Fibroblast of skin of back (primary cell): ENCODE measurements at places on chromosomes 16 and 17.

GRCh38 chr16:84361546-84361945 is 6.8 kb upstream of the ATP2C2 start:
- no peak for DNase-seq

DNA sequence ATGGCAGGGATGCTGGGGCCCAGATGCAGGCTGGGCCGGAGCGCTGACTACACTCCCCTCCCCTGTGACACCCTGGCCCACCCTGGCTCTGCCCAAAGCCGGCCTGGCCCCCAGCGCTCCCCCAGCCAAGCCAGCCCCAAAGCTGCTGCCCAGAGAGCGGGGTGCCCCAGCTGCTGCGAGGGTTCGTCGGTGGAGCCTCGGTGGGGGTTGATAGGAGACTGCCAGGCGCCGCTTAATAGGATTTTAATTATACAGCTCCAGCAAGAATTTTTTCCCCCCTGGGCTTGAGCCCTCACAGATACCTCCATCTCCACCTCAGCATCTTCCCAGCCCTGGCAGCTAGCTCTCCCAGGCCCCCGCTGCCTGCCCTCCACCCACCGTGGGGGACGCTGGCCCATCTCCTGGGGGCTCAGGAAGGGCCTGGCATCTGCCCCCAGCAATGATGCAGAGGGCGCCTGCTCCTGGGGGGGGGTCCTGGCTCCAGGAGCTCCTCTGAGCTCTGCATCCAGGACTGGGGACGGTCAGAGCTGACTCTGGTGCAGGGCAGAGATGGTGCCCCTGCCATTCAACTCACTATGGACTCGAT is 36.8 kb upstream of the DLX4 start:
- DNase-seq = no peak

DNA sequence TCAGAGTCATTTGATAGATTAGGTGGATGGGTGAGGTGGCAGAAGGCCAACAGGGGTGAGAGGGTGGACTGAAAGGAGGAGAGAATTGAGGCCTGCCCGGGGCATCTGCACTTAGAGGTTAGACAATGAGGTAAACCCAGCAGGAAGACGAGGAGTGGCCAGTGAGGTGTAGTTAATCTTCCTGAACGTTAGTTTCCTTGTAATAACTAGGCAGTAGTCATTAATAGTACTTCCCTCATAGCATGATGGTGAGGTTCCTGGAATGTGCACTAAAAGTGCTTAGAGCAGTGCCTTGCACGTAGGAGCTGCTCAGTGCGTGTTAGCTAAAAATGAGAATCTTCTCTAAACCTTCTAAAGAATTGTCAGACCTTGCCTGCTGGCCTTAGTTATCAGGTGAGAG is 13.5 kb upstream of the KSR1 start:
- no peak for DNase-seq

GRCh38 chr17:17119533-17119932 is 77.3 kb downstream of the MPRIP start:
- peak; percentile 78 for DNase-seq

DNA sequence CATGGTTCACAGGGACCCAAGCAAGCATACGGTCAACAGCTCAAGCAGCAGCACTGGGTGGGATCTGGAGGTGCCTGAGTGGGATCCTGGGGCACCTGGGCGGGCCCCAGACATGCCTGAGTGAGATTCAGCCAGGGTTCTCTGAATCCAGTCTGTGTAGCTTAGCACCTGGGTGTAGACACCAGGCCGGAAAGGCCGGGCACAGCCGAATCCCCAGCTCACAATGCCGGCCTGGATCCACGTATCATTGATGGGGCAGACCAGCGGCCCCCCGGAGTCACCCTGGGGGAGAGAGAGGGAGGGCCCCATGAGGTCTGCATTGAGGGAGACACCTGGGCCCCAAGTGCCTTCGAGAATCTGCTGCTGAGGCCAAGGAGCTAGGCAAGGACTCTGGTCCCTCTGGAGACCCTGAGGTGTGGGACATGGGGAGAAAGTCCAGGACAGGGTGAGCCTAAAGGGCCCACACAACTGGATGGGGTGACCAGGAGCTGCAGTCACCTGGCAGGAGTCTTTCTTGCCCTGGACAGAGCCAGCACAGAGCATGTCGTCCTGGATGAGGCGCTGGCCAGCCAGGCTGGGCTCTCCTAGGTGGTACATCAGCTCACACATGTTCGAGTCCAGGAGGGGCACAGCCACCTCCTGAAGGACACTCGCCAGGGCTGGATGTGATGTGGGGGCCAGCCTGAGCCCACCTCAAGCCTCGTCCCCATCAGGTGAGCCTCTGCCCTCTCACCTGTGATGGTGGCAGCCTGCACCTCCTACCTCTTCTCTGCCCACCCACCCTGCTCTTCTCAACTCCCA is 9.7 kb downstream of the ZG16B start:
- no peak for DNase-seq

GRCh38 chr17:35700150-35700549 is 31.3 kb upstream of the RASL10B start:
- no peak for DNase-seq

DNA sequence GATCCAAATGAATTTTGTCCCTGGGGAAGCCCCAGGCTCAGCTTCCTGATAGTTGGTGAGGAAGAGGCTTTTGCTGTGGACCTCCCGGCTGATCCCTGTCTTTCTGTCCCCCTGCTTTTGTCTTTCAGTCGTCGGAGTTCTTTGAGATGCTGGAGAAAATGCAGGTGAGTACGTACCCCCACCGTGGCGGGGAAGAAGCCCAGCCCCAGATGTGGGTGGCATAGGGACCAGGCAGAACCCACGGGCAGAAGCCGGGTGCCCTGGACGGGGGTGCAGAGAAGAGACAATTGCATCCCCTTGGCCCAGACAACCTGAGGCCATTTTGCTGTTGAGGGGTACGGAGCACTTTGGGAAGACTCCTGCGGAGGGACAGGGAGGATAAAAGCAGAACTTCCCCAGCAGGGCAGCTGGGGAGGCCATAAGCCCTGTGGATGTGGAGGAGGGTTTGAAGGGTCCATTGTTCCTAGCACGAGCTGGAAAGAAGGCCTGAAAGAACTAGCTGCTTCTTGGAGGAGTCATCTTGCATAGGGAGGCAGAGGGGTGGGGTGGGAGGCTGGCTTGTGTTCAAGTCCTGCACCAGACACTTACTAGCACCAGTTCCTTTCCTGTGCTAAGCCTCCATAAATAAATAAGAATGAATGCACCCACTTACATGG is 105.6 kb downstream of the OR1D5 start:
- peak; percentile 35 for DNase-seq

- DNase-seq = no peak
Observed at GRCh38 chr16:12758670-12759558, 44.8 kb downstream of the CPPED1 start.

DNA sequence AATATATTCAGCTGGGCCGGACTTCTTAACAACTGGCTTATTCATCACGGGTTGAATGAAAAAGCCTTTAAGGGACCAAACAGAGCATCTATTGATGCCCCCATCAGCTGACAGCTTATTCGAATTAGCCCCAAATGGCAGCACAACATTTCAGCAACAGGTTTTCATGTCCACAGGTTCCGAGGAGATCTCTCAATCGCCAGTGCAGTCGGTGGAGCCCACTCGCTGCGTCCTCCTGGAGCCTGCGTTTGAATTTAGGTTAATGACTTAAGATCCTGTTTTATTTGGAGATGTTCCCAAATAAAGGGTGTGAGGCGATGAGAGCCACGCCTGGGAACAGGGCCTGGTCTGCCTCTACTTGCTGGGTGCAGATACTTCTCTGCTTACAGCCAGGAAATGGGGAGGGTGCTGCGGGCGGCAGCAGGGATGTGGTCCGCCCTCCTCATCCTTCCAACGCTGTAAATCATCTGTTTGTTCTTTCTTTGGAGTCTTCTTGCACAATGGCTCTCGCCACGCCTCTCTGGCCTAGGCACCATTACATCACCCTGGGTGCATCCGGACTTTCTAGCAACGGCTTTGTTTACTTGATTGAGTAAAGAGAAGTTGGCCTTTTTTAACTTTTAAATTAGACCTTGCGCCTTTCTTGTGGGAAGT is 22.6 kb downstream of the NDE1 start:
- DNase-seq = peak; percentile 97

- DNase-seq = no peak
Observed at GRCh38 chr17:76327696-76328095, 19.6 kb upstream of the QRICH2 start.

DNA sequence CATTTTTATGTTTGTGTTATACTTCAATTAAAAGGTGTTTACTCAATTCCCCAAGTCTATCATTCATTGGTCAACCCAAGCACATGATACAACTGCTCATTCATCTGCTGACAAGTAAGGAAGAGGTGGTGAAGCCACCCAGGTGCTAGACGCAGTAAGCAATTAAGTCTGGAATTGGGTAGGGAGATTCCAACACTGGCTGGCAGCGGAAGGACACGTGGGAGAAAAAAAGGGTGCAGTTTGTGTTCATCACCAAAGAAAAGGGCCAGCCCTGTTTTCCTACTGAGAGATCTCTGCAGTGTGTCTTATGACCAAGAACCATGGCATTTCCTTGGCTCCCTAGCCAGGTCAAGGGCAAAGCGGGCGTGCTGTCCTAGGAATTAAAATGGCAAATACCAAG is 11.8 kb upstream of the ZNF23 start:
- peak; percentile 55 for DNase-seq

DNA sequence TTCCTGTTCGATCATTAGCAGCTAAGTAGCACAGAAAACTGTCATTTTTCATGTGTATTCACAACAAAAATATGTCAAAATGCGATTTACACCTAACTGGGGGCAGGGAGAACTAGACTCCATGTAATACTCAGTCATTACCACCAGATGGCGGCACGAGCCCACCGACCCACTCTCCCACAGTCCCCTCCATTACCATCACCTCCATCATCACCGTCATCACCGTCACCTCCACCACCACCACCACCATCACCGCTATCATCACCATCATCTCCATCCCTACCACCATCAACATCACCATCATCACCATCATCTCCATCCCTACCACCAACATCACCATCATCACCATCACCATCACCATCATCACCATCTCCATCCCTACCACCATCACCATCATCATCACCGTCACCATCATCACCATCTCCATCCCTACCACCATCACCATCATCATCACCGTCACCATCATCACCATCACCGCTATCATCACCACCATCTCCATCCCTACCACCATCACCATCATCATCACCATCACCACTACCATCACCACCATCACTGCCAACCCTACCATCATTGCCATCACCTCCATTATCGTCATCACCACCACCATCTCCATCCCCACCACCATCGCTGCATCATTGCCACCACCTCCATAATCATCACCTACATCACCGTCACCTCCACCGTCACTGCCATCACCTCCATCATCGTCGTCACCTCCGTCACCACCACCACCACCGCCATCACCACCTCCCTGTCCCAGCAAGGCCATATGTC is 14.4 kb downstream of the NDUFAF8 start:
- peak; percentile 32 for DNase-seq

DNA sequence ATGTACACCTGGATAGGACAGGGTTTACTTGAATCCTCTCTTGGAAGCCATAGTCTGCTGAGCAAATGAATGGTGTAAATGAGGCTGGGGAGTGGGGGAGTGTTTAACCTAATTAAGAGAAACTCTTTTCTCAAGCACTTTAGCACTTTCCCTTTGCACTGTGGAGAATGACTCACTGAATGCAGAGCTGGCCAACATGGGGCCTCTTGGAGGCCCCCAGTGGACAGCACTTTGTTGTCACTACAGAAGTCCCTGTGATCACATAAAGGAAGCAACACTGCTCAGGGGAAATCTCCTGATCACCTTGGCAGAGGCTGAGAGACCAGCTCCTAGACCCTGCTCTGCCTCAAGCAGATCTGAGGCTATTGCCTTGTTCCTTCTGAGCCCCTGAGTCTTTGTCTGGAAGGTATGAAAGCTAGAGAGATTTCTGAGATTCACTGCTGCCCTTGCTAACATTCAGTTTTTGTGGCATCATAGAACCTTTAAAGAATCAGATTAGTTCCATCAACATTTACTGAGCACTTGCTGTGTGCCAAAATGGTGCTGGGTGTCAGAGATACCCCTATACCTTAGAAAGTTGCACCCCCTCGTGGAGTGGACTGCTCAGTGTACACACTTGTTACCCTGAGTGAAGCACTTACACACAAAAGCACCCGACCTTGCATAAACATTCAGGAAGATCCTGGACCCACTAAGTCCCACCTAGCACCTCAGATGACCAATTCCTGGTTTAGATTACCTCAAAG is 230.1 kb upstream of the CCL2 start:
- no peak for DNase-seq

DNA sequence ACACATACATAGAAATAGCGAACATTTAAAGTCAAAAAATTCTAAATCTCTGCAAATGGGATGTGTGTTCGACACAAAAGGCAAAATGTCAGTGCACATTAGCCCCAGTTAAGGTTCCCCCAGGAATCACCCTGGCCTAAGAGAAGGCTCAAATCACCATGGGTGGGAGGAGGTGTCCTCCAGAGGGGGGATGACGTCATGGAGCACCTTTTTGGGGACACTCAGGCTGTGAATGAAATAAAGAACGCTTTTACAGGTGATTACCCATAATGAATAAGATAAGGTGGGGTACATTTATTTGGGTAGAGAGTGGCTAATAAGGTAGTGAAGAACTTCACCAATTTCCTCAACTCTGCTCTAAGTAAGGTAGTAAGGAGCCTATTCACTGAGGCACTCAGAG is 26.4 kb downstream of the WNT3 start:
- no peak for DNase-seq

GRCh38 chr17:78986649-78987328 is 7.1 kb upstream of the LGALS3BP start:
- peak; percentile 59 for DNase-seq

GRCh38 chr16:3716831-3717234 is 491 bp downstream of the TRAP1 start:
- peak; percentile 6 for DNase-seq

- DNase-seq = no peak
Observed at GRCh38 chr16:67299269-67299668, 19.9 kb downstream of the PLEKHG4 start.

DNA sequence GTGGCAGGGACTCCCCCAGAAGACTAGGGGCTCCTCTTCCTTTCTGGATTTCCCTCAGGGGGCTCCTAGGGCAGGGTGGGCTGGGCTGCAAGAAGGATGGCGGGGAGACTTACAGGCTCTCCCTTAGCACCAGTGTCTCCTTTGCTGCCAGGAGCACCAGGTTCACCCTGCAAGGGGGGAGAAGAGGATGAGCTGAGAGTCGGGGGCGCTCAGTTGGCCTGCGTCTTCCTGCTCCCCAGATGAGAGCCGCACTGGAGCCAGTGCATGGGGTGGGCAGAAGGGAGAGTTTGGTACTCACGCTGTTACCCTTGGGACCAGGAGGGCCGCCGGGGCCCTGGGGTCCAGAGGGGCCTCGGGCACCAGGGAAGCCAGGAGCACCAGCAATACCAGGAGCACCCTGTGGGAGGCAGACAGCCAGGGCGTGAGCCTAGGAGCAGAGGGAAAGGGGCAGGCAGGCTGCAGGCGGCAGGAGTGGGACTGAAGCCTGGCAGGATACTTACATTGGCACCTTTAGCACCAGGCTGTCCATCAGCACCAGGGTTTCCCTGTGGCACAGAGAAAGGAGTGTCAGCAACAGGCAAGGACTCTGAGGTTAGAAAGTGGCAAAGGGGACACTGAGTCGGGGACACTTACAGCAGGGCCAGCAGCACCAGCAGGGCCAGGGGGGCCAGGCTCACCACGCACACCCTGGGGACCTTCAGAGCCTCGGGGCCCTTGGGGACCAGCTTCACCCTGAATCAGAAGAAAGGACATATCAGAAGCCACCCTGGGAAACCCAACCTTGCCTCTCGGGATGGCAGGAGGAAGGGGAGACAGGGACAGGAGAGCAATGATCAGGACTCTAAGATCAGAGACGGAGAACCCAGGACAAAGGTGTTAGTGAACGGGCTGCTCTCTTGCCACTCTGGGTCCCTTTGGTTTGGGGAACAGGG is 6.2 kb downstream of the COL1A1 start:
- peak; percentile 89 for DNase-seq

GRCh38 chr16:86249631-86250030 is 260.7 kb upstream of the FOXF1 start:
- DNase-seq = no peak
